ENCODE measurements at places on chromosomes 5 and 9.

- no peak for DNase-seq
Measured at GRCh38 chr5:134949316-134949715, 18.4 kb upstream of the CATSPER3 start.

GRCh38 chr9:109817146-109817845 is 37.3 kb downstream of the PALM2AKAP2 start:
- DNase-seq: no peak

DNA sequence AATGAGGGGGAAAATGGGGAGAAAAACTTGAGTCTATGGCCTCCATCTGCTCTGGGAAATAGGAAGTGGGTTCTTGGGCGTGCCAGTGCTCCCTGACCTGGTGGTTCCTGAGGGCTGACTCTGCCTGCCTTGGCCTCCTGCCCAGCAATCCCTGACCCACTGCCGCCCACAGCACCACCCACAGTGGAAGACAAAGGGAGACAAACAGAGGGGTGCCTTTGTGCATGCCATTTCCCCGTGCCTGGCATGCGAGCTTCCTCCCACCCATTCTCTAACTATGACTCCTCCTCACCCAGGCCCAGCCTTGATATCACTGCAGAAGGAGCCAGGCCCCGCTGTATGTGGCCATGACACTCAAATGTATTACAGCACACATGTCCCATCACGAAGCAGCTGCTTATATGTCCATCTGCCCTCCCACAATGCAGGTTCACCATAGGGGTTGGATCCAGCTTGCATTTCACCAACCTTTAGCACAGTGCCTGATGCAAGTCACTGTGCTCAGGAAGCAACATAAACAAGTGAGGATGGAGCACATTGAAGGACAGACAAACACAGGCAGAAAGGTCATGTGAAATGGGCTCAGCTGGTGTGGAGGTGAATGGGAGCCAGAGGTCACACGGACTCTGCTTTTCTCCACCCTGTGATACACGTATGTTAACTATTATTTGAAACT is 84.4 kb downstream of the ADRB2 start:
- no peak for DNase-seq

GRCh38 chr9:121289772-121290370 is 21.9 kb downstream of the GSN start:
- no peak for DNase-seq

DNA sequence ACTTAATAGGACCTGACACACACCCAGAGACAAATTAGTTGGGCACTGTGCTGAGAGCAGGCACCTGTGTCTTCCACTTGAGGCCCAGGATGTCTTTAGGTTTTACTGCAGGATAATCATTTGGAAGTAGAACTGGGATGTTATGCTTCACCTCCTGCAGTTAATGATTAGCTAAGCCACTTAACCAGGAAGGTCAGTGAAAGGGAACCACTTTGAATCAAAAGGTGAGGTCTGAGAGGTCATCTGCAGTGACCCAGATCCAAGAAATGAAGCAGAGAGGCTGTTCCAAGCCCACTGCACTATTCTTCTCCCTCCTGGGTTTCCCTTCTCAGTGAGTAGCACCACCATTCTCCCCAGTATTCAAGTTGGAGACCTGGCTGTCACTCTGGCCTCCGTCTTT is 110.5 kb downstream of the SNX18 start:
- DNase-seq: no peak

- DNase-seq: no peak
Measured at GRCh38 chr9:122329597-122329996, 41.2 kb upstream of the PTGS1 start.

- no peak for DNase-seq
Measured at GRCh38 chr9:18051638-18052037, 422.3 kb upstream of the ADAMTSL1 start.

GRCh38 chr9:82443312-82443711 is 454.7 kb downstream of the SPATA31D1 start:
- no peak for DNase-seq

DNA sequence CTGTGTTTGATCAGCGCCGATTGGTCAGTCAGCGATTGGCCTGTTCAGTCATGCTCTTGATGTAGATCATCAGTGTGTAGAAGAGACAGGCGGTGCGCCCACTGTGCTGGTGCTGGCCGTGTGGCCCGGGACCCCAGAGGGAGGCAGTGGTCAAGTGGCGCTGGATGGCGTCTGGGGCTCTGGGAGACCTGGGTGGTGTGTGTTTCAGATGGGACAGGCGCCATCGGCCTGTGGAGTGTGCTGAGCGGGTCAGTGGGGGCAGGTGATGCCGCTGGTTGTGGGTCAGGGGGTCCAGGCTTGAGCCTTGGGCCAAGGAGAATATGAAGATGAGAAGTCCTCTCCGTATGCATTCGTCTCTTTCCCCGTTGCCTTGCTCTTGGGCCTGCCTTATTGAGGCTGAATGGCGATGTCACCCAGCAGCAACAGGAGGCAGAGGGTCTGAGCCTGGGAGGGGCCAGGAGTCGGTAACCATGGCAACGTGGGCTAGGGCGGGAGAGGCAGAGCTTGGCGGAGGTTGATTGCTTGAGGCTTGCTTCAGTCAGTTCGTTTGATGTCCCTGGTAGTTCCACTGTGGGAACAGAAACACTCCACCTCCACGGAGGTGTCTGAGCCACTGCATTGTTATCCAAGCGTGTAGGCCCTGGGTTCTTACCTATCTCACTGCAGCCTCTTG is 117.8 kb upstream of the CACNA1B start:
- DNase-seq: no peak

- DNase-seq: no peak
Measured at GRCh38 chr9:87592554-87593358, 95.1 kb downstream of the DAPK1 start.

DNA sequence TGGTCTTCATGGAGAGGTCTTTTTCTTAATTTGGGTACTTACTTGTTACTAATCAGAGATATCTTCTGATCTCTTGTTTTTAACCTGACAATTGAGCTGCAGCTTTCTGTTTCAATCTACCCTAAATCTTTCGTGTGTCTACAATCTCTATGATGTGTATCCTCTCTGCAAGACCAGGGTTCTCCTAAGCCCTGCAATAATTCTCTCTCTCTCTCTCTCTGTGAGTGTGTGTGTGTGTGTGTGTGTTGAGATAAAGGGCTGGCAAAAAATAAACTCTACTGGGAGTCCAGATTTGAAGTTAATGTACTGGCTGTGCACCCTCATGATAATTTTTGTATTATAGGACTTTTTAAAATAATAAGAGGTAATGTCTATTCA is 57.8 kb upstream of the FBXL7 start:
- no peak for DNase-seq

DNA sequence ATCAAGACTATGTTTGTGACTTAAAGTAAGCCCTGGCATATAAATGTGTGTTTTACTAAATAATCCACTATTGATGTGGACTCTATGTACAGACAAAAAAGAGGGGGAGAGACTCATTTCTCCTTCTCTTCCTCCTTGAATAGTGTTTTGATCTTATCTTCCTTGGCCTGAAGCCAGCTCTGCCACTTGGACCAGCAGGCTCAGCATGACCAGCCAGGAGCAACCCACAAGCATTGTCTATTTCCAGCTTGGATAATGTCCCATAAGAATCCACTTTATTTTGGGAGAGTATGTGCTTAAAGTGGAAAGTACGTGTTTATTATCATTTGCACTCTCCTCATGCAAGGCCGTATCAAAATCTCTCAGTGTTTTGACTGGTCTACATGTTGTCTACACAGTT is 23.8 kb upstream of the SLC46A2 start:
- DNase-seq: no peak

GRCh38 chr5:179774442-179774841 is 19.3 kb upstream of the LTC4S start:
- no peak for DNase-seq
